Activated CD8-positive, alpha-beta memory T cell treated with anti-CD3 and anti-CD28 coated beads for 1 hour (primary cell): ENCODE measurements at places on chromosomes 16 and 17.

DNA sequence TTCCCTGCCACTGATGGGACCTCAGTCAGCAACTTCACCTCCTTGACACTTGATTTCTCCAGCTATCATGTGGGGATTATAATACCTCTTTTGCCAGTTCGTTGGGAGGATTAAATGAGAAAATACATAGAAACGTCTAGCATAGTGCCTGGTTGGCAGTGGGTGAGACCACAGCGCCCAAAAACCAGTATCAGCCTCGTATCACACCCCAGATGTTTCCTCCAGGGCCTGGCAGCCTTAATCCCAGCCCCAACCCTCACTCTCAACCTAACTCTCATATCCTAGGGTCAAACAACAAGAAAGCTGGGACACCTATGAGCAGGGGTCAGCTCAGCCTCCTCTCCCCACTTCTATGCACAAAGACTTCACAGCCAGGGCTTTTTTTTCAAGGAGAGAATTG is 14.0 kb upstream of the C16orf78 start:
- no peak for DNase-seq

DNA sequence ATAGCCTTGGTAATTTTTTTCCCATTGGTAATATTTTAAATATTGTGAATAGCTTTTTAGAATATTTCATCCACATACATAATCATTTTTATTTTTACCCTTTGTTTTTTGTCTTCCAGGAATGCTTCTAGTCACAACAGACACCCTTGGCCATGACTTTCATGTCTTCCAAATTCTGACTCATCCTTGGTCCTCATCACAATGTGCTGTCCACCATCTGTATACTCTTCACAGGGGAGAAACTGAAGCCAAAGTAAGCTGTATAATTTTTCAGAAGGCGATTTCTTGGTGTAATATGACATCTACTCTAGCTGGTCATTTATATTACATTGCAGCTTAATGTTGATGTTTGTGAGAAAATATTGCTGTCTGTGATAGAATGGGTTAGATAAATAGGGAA is 269.4 kb downstream of the BCAS3 start:
- no peak for DNase-seq

GRCh38 chr17:19320876-19321275 is 41.6 kb downstream of the B9D1 start:
- DNase-seq = no peak

DNA sequence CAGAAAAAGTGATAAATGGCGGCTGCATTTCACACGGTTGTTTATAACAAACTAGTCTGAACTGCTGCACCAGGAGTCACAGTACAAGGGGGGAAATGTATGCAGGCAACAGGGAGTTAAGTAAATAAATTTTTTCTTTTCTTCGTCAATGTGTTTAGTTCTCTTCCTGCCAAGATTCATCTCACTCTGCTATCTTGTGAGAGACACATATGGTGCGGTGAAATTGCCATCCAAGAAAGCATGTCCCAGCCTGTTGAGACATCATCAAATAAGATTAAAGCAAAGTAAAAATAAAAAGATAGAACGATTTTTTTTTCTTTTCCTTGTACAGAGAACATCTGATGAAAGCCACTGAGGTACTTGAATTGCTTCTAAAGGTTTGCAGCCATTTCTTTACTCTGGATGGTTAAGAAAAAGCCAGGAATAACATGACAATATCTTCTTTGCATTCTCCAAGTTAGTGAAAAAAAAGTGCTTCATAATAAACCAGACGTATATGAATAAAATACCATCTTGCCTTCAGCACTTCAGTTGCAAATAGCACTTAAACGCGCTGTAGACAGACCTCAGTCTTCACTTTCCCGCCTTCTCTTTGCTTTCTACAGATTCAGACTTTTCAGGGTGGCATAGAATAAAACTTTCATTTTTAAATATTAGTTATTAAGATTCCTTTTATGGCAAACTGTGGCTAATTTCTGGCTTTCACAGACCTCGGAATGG is 506.2 kb upstream of the ZFHX3 start:
- DNase-seq = no peak

DNA sequence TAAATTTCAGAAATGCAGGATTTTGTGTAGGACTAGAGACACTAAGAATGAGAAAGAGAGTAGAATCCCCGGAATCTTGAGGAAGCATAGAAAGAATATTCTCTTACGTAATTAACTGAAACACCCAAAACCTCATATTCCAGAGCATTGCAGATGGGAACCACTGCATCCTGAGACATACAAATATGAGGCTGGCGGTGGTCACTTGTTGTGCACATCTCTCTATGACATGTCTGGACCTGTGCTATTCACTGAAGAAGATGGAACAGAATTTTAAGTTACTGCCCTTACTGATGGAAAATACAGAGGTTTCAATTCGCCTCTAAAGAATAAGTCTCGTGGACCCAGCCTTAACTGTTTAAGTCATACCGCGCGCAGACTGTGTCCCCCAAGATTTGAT is 806 bp downstream of the RAD51C start:
- DNase-seq = no peak

- no peak for DNase-seq
Observed at GRCh38 chr16:79607587-79607986, 7.0 kb upstream of the MAF start.

GRCh38 chr17:40251576-40251975 is 32.5 kb downstream of the WIPF2 start:
- DNase-seq = no peak

GRCh38 chr17:48624544-48625494 is 1.3 kb downstream of the HOXB9 start:
- no peak for DNase-seq

- DNase-seq = no peak
Observed at GRCh38 chr16:3347586-3347985, 8.1 kb upstream of the OR2C1 start.

GRCh38 chr16:86928523-86929011 is 350.2 kb downstream of the FOXL1 start:
- no peak for DNase-seq

DNA sequence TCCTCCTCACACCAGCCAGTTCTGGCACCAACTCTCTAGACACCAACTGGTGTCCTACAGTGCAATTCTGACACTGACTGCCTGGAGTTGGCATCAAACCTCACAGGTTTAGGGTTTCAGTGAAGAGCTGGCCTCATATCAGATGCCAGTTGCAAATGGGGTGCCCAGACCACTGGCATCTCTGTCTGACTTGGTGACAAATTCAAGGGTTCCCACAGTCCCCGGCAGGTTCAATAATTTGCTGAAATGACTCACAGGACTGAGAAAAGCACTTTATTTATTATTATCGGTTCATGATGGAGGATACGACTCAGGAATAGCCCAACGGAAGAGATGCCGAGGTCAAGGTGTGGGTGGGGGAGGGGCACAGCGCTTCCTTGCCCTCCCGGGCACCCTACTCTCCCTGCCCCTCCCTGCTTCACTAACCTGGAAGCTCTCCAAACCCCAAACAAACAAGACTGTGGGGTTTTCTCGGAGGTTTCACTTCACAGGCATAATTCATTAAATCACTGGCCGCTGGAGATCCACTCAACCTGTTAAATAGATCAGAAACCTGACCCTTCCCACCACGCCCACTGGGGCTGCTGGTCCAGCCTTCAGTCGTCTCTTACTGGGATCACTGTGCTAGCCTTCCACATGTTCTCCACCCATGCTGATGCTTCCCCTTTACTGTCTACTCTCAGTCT is 1.7 kb upstream of the NLRP1 start:
- DNase-seq = no peak
